T-helper 1 cell (primary cell): ENCODE measurements at places on chromosomes 2 and 18.

DNA sequence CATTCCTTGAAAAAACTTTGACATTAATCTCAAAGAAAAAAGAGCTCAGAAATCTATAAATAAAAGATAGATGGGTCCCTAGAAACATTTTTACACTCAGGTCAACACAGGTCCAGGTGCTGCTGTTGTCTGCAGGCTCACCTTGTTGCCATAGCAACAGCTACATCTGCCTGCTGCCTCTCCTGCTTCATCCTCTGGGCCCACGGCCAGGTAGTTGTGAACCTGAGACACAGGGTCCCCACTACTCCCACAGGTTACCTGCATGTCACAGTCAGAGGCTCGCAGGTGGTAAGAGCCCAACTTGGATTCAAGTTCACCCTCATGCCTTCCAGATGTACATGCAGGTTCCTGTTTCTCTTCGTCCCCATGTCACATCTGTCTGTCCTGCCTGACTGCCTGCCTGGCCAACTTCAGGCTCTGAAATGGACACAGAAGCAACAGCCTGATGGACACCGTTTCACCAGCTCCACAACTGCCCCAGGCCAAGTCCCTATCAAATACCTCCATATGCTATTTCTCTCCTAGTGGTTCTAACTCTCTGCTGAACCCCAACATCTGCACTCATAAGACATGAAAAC lies 88.3 kb upstream of the SALL3 start:
- no peak for DNase-seq

DNA sequence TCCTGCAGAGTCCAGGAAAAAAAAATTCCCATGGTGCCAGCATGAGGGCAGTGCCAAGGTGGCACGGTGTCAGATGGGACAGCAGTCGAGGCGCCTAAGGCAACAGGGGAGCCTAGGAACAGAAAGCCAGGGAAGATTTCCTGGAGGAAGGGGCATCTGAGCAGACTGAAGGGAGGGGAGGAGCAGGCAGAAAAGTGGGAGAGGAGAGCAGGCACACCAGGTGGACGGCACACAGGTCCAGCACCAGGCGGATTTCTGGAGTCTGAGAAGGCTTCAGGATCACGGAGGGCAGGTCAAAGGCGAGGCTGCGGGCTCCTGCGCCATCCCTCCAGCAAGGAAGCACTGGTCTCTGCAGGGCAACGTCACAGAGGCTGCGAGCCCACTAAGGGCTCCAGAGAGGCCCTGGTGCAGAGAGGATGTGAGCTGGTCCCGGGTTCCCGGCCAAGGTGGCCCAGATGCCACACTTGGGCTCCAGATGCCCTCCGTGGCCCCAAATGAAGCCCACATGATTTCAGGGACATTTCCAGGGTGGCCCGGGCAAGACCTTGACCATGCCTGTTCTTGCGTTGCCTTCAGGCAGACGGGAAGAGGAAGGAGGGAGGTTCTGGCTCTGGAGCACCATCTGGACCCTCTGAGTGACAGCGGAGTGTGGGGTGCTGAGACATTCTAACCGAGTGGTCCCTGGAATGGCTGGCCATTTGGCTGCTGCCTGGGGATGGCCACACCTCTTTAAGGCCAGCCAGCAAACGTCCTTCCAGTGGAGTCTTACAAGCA lies 4.1 kb downstream of the HS6ST1 start:
- DNase-seq, result no peak

- no peak for DNase-seq
Observed at GRCh38 chr18:48889981-48890762, 60.6 kb downstream of the SMAD7 start.

DNA sequence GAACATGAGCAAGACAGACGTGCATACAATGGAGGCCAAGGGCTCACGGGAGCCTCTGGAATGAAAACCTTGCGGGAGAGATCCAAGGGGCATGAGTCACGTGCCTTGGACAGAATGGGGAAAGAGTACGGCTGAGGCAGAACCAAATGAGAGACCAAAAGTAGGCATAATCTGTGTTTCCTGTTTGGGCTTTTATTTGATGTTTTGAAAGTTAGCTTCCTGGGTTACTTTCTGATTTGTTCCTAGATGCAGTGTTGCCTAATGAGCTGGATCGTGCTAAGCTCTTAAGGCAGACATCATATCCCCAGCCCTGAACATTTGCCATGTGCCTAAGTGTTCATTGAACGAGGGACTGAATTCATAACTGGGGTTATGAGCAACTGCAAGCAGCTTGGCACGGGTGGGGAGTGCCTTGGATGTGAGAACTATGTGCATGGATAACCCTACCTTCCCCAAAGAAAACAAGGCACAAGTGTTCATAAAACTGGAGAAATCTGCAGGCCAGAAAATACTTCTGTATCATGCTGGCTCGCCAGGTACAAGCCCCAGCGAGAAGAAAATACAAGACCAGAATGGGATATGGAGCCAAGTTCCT lies 60.3 kb upstream of the RPL31 start:
- no peak for DNase-seq

GRCh38 chr2:71930049-71930681 lies 217.5 kb downstream of the CYP26B1 start:
- DNase-seq, result no peak

- DNase-seq, result no peak
Observed at GRCh38 chr2:62369541-62370202, 136.3 kb downstream of the TMEM17 start.

DNA sequence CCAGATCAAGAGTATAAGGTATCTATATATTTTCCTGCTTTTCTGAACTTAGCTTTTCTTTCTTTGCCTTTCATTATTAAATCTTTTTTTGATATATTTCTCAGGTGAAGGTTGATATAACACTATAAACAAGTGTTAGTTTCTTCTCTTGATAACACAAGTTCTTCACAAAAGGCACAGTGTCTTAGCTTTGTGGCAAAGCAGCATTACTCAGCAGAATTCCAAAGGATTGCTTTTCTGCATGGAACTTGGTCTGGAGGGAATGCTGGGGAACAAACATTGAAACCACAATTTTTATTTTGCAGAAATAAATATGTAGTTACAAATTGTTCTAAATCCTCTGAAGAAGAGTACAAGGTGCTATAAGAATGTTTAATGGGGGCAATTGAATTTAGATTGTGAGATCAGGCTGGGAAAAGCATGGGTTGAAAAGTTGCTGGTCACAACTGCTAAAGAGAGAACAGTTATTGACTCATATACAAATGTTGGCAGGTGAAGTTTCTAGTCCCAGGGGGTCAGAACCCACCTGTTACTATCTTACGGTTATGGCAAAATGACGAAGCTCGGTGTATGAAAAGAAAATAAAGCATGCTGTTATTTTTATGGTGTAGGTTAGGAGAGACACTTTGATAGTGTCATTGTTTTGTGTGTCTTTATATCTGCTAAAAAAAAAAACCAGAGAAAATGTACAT lies 68.2 kb downstream of the UBR3 start:
- DNase-seq, result no peak

GRCh38 chr2:219918944-219919343 lies 291.5 kb downstream of the SLC4A3 start:
- no peak for DNase-seq

DNA sequence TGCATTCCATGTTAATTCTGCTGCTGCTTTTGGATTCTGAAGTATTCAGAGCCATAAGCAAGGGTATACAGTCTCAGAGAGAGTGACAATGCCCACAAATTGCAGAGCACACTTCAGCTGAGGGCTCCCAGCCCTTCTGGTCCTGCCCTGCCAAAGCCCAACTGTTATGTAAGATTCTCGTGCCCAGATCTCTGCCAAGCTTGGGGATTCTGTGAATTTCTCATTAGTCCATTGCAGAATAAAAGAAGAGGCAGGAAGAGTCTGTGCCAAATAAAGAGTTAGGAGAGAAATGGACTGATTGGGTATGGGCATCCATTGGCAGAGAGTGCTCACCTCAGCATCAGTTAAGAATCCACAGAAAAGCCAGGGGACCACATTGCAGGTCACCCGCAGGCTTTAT lies 112.0 kb upstream of the PNPT1 start:
- DNase-seq, result no peak

DNA sequence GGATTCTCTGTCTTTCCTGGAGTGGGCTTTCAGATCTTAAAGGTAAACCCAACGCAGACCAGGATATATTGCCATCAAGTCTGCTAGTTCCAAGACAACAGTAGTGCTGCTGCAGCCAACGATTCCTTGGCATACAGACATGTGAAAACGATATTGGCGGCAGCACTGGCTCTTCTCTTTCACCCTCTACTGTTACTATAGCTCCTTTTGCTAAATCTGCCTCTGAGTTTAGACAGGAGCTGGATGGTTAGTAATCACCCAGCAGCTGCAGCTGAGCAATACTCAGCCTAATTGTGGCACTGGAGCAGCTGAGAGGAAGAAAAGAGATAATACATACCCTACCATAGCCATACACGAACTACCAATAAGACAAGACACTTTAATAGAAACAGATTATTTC lies 4.0 kb downstream of the YES1 start:
- no peak for DNase-seq

GRCh38 chr2:209937893-209938292 lies 64.5 kb upstream of the RPE start:
- no peak for DNase-seq

DNA sequence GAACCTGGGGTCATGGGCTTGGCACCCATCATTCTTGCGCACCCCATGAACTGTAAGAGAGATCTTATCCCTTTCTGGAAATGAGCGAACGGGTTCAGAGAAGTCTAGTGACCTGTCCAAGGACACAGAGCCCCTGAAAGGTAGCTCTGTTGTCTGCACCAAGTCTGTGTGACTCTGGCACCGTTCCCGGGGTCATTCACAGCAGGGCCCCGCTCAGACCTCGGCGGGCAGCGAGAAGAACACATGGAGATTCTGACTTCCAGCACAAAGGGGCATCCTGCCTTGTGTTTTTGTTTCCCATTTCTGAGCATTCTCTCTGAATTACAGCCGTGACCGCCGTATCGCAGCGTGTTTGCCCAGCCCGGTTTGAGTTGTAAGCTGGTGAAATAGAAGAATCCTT lies 231.7 kb downstream of the KLHL29 start:
- DNase-seq, result no peak

GRCh38 chr18:57209713-57210106 lies 62.8 kb downstream of the BOD1L2 start:
- no peak for DNase-seq

DNA sequence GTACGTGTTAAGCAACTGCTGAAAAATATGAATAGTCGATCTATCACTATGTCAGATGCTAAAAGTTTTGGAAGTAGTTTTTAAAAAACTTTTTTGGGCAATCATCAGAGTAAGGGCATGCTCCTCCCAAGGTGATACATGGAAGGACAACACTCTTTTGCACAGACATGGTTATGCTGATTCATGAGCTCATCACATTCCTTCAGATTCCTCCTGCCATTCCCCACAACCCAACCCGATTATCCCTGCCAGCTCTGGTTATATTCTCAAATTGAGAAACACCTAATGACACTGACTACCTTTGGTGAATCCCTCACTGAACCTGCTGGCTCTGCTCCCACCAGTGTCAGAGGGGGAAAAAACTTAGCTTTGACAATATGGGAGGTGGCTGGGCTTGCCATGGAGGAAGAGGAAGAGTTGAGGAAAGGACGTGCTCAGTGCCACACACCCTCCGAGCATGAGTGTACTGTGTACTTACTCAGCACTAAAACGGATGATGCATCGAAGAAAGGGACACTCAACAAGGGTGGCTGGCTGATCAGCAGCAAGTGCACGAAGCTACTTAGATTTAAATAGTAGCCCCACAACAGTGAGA lies 83.9 kb upstream of the RNU4ATAC start:
- DNase-seq, result no peak

- DNase-seq, result no peak
Observed at GRCh38 chr2:187299122-187299906, 148.7 kb downstream of the CALCRL start.

- DNase-seq, result no peak
Observed at GRCh38 chr2:121219866-121220265, 65.1 kb downstream of the TFCP2L1 start.

DNA sequence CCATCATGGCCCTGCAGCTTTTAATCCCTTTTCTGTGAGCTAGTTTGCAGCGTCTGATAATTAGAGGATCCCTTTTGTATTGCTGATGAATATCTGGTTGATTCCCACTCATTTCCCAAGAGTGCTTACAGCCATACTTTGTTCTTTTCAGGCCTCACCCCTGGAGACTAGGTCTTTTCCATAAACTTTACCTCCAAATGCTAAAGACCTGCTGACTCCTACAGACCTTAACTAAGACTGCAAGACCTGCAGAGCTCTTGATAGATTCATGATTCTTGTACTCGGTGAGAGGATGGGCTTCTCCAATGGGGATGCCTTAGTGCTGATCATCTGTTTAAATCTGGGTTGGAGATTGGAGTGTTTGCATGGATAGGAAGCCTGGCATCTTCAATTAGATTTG lies 33.1 kb upstream of the DYNAP start:
- DNase-seq, result no peak

DNA sequence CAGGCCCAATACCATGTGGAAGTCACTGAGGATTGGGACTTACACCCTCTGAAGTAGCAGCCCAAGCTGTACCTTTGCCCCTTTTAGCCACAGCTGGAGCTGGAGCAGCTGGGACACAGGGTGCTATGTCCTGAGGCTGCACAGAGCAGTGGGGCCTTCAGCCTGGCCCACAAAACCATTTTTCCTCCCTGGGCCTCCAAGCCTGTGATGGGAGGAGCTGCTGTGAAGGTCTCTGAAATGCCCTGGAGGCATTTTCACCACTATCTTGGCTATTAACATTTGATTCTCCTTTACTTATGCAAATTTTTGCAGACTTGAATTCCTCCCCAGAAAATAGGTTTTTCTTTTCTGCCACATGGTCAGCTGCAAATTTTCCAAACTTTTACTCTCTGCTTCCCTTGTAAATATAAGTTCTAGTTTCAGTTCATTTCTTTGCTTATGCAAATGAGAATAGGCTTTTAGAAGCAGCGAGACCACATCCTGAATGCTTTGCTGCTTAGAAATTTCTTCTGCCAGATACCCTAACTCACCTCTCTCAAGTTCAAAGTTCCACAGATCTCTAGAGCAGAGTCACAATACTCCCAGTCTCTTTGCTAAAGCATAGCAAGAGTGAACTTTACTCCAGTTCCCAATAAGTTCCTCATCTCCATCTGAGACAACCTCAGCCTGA lies 213.8 kb upstream of the MGAT5 start:
- no peak for DNase-seq

- DNase-seq, result no peak
Observed at GRCh38 chr2:235609746-235610145, 115.9 kb downstream of the AGAP1 start.

GRCh38 chr18:50111398-50111797 lies 83.5 kb downstream of the MYO5B start:
- no peak for DNase-seq

GRCh38 chr2:219628235-219628985 lies 980 bp downstream of the SLC4A3 start:
- no peak for DNase-seq

DNA sequence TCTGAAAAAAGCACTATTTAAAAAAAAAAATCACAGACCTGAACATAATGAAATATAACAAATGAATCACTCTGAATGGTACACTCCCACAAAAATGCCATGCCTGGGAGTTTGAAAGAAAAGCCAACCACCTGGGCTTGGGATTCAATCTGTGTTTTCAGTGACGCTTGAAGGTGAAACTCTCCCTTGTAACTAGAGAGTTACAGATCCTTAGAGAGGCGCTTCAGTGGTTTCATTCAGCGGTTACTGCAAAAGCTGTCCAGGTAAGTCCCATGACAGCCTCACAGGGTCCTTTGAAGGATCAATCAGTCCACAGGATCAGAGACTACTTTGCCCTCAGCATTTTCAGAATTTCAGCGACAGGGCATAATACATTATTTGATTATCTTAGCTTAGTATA lies 627.3 kb downstream of the IRS1 start:
- DNase-seq, result no peak

GRCh38 chr2:1681017-1681318 lies 63.3 kb downstream of the PXDN start:
- DNase-seq, result no peak

GRCh38 chr2:172693037-172693436 lies 42.6 kb upstream of the RAPGEF4 start:
- DNase-seq, result no peak
